GM12891 (cell line): ENCODE measurements at places on chromosomes 7 and 10.

- DNase-seq: no peak
These were observed 15.3 kb downstream of the SFRP4 start for GRCh38 chr7:37901236-37901827.

- DNase-seq: no peak
These were observed 8.5 kb downstream of the PRLHR start for GRCh38 chr10:118586911-118587310.

DNA sequence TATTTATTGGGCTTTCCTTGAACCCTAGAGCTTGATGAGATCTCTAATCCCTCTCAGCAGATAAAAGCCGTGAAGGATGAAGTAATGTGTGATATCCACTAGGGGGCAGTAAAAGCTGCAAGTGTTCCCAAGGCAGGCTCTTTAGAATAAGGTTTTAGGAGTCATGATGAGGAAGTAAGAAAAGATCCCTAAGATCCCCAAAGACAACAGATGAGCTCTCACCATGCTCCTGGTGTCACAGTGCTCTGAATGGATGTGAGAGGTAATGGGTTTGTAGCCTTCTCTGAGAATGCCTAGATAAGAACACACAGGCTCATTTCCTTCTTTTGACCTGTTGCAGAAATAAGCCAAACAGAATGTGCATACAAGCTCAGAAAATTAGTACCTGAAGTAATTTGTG is 70.4 kb upstream of the ITPRID1 start:
- DNase-seq: peak; percentile 14

DNA sequence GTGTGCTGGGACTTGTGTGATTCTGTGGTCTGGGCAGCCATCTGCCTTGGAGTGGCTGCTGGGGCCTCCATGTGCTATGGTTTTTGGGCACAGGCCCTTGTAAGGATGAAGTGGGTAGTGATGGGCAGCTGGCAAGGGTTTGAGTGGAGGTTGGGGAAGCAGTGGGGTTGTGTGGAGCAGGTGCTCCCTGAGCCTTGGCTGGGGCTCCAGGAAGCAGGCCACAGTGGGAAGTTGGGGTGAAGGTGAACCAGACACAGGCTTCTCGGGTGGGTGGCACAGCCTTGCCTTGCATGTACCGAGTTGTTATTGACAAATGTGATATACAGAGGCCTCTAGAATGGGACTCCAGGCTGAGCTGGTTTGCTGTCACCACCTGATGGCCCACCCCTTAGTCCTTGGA is 82.3 kb downstream of the ADCY1 start:
- no peak for DNase-seq

DNA sequence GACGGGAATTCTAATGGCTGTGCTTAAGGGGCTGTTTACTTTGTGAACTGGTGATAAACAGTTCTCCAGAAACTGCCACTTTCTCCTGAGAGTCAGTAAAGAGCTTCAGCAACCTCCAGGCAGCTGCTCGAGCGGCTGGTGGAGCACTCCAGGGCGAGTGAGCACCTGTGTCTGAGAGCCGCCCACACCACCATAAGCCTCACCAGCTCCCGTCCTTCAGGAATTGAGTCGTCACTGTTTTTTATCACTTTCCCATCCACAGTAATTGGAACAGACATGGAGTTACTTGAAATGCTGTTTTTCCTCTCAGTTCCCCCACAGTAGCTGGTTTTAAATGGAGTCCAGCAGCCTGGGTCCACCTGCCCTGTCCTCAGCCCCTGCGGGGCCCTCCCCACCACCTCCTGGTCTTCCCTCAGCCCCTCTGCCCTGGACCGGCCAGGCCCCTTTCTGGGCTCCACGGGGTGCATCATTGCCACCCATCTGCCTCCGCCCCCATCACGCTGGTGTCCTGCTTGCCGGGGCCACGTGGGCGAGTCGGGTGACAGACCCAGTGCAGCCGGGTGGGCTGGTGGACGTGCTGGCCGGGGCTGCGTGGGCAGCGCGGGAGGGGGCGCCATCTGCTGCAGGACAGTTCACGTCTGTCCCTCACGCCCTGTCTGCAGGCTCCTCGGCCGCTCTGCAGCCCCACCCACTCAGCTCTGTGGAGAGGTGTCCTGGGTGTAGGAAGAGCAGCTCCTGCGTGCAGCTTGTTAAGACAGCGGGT is 56.0 kb downstream of the NKX6-2 start:
- DNase-seq: no peak

DNA sequence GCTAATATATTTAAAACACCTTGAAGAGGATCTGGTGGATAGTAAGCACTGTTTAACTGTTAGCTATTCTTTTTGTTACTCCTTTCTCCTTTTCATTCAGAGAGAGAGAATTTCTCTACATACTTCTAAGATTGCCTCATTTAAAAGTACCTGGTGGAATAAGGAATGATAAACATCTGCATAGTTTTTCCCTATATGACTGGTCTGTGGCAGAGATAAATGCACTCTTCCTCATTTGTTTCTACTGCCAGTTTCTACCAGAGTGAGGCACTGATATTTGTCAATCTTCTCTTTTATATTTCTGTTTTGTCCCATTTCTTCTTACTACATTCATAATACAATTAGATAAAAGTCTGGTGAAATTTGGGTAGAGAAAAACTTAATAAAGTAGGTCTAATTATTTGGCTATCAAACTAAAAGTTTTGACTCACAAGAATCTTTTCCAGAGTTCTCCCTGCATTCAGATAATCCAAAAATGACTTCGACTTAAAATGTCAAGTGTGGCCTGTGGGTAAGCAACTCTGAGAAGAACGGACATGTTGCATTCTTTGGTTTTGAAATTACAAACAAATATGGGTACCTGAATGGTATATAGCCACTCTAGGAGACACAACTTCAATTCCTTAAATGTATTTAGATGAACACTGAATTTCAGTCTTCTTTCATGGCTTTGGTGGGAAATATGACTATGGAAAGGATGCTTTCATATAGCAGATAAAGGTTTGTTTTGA is 38.8 kb downstream of the RNLS start:
- no peak for DNase-seq

- DNase-seq: peak; percentile 44
These were observed 17.0 kb downstream of the FAM131B start for GRCh38 chr7:143345428-143345900.

DNA sequence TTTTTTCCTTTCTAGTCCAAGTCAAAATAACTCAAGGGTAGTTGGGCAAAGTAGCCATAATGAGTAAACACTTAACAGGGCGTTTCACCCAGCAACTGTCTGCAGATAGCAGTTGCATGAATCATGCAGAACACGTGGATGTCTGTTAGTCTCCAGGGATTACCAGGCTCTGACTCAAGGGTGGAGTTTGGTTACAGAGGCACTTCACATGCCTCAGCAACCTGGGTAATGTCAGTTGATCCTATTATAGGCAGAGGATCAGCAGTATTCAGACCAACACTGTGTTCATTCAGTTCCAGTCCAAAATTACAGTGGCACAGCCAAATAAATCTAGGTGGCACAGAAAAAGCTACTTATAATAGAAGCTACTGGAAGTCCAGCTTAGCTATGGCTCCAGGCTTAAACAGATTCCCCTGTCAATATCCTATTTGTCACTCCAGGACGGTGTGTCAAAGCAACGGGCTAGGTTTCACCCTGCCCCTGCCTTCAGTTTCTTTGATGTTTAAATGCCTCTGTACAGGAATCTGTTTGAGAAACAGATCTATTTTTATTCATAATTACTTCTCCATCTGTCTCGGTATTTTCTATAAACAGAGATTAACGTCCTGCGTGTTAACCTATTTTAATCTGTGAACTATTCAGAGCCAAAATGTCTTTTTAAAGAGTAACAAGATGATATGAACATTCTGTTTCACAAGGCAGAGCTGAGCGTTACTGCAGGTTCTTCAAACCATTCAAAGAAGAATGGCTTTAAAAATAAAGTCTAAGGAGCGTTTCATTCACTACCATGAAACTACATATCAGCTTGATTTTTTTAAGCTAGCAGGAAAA is 162.6 kb upstream of the AKR1E2 start:
- no peak for DNase-seq

DNA sequence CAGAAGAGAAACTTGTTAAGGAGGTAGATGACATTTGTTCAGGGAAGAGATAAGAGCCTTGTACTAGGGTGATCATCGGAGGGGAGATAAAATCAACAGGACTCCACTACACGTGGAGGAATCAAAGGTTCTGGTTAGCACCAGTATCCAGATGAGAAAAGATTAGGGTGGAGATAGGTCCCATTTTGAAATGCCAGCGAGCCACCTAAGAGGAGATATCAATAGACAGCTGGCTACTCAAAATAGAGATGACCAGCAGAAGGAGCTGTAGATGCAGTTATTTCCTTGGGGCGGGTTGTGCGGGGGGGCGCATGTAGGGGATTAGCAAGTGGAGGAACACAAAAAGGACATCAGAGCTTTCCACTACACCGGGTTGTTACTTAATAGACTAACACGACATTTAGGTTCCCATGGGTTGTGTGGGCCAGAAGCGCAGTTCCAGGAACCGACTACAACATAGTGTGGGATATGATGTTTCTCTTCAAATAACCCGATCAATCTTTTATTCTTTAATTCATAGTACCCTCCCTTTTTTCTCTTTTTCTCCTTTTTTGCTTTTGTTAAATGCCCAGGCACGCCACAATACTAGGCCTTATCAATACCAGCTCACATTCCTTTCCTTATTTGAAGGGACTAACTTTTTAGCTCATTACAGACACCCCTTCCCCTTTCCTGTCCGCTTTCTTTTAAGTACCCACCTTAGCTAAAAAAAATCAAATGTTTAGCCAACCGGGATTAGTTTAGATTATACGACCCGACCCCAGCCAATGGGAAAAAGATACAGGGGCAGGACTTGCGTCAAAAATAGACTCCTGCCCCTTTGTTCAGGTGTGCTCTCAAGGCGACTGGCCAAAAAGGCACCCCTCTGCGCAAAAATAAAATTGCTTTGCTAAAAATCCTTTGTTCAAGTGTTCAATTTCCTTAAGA is 2.0 kb upstream of the KIF11 start:
- DNase-seq: peak; percentile 17

- no peak for DNase-seq
These were observed 297.3 kb upstream of the COBL start for GRCh38 chr7:51613911-51614357.

GRCh38 chr10:85445702-85446101 is 920.9 kb downstream of the GRID1 start:
- DNase-seq: no peak

DNA sequence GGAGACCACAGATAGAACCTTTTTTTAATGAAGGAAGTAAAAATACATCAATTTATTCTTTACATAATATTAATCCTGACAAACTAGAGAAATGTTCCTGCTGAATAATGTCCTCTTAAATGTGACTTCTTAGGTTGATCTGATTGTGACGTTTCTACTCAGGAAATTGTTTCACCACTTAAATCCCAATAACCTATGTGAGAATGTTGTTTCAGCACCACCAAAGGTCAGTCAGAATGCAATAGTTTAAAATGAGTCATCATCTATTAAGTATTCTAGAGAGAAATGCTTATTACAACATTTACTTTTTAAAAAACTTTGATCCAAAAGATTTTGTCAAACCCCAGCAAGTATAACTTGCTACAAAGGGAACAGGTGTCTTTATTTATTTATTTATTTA is 155.4 kb upstream of the CACNA2D1 start:
- DNase-seq: no peak

DNA sequence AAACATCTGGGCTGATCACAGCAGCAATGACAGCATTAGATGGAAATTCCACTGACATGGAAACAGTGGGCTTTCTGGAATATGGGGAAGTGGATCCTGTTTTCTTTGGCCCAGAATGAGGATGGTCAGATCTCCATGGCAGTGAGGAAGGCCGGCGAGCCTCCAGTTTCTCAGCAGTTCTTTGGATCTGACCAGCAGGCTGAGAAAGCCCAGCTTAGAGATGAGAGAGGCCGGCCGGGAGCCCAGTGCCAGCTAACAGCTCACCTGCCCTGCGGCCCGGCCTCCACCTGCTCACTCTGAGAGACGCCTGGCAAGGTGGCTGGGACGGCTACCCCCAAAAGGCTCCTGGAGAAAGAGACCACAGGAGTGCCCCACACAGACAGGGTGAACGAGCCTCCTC is 24.2 kb downstream of the GPER1 start:
- DNase-seq: no peak

GRCh38 chr10:97328646-97329453 is 5.7 kb downstream of the FRAT2 start:
- no peak for DNase-seq

DNA sequence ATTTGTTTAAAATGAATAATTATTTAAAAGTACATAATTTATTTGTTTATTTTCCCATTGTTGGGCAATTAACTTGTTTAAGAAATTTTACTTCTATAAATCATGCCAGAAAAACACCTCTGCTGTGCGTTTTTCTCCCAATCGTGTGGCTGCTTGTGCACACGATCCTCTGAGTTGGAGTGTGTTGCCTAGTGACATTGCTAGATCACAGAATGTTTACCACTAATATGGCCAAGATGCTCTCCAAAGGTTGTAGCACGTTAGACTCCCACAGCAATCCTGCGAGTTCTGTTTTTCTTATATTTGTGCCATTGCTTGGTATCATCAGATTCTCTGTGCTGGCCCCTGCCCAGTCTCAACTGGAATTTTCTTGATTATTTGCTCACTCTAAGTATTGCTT is 207.1 kb upstream of the ADCY1 start:
- DNase-seq: no peak

DNA sequence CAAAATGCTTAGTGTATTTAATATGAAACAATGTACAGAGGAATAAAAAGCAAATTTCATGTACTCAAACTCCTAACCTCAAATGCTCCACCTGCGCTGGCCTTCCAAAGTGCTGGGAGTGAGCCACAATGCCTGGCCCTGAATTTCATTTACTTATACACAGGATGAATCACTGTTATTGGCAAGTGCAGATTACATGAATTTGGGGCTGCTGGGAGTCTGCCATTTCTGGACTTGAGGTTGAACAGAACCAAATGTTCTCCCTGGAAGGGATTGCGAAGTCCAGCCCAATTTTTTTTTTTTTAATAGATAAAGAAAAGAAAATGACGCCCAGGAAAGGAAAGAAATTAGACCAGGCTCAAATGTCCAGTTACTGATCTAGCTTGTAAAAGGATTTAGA is 6.8 kb upstream of the CSTF2T start:
- DNase-seq: no peak

GRCh38 chr7:42395607-42396006 is 158.6 kb upstream of the GLI3 start:
- no peak for DNase-seq

- no peak for DNase-seq
These were observed 3.9 kb downstream of the TECTB start for GRCh38 chr10:112286837-112287818.

GRCh38 chr10:103576862-103577261 is 83.4 kb downstream of the NEURL1 start:
- DNase-seq: no peak

DNA sequence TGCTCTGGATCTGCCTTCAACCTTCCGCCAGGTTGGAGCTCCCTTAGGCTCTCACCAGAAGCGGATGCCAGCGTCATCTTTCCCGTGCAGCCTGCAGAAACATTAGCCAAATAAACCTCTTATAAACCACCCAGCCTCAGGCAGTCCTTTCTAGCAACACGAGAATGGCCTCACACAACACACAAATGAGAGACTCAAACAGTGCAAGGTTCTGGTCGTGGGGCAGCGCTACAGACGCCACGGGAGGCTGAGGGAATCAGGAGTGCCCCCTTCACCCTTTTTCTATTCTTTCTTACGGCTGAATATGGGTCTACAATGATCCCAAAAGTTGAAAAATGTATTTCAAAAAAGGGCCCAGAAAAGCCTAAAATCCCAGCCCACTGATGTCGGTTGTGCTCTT is 96.4 kb downstream of the FOXL3 start:
- no peak for DNase-seq

- no peak for DNase-seq
These were observed 169.2 kb downstream of the SEMA3A start for GRCh38 chr7:84025332-84025927.

GRCh38 chr10:126119599-126119998 is 223.2 kb downstream of the FANK1 start:
- no peak for DNase-seq
